D341Med (cell line): ENCODE measurements at places on chromosomes 16 and 17.
A peak's percentile ranks its signal among the peaks of the same experiment; 100 is the strongest.

DNA sequence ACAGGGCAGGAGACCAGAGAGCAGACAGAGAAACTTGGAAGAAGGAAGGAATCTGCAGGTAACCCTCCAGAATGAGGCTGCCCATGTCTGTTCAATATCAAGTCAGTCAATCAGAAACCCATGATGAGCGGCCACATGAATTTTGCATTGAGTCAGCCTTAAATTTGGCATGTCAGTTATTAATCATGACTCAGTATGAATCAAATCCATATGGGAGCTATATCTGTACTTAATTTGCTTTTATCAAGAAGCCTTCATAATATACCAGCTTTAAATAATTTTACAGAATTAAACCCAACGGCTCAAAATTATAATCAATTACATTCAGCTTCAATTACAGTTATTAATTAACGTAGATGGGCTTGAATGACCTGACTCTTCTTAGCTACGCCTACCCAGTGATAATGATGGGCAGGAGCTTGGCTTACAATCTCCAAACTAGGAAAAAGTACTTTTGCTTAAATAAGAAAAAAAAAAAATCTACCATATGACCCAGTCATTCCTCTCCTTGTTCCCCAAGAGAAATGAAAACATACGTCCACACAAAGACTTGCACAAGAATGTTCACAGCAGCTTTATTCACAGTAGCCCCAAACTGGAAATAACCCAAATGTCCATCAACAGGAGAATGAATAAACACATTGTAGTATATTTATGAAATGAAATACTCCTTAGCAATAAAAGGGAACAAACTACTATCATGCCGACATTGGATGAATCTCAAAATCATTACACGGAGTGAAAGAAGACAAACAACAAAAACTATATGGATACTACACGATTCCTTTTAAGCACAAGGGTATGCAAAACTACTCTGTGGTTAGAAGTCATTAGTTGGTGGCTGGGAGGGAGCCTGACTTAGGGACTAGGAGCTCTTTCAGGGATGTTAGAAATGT, 48.6 kb downstream of the SLC39A11 start:
- DNase-seq = no peak

GRCh38 chr16:75957870-75958269, 231.6 kb upstream of the CPHXL start:
- DNase-seq = no peak

DNA sequence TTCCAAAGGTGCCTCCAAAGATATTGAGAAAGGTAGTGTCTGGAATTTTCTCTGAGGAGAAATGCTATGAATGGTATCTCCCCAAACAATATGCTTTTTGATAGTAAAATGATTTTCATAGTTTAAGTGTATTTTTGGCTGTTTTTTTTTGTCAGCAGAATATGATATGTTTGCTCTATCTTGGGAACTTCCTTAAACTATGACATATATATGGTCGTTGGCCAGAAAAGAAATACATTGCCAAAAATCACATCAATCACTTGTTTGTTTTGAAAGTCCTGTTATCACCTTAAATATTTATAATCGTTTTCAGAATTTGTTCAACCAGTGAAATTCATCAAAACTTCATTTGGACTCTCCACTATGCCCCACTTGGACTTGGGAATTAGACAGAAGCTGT, 816.9 kb downstream of the CDH11 start:
- no peak for DNase-seq

DNA sequence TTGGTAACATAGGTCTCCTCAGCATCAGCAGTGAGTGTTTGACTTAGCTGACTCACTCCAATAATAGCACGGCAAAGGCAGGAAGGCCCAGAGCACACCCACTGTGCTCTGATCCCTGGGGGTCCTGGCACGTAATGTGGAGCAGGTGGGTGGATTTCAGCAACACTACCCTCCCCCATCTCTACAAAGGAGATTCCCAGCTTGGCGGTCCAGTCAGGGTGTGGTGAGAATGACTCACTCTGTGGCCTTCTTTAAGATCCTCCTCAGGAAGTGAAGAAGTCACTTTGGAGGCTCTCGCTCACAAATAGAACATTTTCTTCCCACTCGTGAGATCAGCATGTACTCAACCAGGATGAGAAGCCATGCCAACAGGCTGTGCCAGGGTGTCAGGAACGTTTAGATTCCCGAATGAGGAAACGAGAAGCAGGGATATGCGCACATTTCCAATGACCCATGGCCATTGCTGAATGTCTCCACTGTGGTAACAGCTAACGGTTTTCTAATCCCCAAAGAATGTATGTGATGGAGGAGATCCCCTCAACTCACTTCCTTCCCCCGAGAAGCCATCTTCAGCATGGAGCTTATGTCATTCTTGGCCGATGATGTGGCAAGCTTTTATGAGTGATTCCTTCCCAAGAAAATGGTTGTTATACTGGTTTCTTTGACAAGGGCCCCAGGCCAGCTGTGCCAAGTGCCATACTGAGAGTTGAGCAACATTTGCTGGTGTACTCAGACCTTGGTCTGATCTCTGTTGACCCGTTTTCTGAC, 365.2 kb downstream of the C16orf95 start:
- DNase-seq = no peak

GRCh38 chr17:44492706-44493272, 10.4 kb downstream of the GPATCH8 start:
- DNase-seq = no peak

DNA sequence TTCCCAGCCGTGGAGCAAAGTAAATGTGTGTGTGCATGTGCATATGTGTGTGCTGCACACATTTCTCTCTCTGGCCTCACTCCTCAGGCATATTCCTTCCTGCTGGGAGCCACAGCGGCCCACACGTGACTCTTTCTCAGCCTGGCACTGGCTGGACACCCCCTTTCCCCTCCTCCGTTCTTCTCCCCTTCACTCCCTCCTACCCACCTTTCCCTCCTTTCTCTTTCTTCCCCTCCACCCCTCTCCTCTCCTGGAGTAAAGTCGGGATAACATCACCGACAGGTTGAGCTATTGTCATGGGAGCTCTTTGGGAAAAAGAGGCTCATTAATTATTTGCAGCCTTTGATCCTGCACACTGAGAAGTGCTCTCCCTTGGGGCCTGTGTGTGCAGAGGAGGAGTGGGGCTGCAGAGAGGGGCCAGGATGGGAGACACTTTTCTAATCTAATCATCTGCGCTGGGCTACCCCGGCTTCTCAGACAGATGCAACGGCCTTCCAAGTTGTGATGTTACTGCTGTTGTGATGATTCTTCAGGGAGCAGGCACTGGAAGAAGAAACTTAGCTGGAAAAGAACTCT, 126.3 kb upstream of the HSBP1 start:
- DNase-seq = no peak

GRCh38 chr17:32015245-32016013, 8.2 kb downstream of the LRRC37B start:
- DNase-seq = no peak

DNA sequence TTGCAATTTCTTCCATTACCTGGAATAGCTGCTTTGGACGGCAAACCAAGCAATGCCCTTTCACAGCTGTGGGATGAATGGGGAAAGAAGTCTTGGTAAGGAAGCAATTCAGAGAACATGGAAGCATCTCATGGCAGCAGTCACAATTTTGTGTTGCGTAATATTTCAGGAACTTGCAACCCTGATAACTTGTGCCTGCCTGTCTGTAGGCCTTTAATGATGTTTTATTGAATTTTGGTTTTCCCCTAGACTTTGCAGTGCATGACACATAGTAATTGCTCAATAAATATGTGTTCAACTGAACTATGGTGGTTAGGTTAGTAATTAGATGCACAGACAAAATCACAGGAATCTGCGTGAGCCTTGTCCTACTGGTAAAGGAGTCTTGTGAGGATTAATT, 439.5 kb downstream of the WWOX start:
- DNase-seq = no peak

- DNase-seq = no peak
These were observed 93.2 kb downstream of the CACNG3 start for GRCh38 chr16:24349320-24349719.

- peak; percentile 73 for DNase-seq
These were observed 19.1 kb downstream of the C16orf95 start for GRCh38 chr16:87297918-87298631.

DNA sequence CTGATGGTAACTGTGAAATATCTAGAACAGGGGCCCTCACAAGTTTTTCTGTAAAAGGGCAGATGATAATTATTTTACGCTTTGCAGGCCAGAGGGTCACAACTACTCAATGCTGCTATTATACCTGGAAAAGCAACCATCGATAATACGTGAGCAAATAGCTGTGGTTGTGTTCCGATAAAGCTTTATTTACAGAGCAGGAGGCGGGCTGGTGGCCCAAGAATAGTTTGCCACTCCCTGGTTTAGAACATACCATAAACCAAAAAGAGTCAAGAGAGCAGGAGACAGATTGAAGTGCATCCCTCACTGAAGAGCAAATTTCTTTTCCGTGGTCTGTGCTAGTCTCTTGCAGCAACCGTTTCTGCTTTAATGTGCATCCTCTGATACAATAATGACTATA, 77.9 kb upstream of the DYNLRB2 start:
- no peak for DNase-seq

DNA sequence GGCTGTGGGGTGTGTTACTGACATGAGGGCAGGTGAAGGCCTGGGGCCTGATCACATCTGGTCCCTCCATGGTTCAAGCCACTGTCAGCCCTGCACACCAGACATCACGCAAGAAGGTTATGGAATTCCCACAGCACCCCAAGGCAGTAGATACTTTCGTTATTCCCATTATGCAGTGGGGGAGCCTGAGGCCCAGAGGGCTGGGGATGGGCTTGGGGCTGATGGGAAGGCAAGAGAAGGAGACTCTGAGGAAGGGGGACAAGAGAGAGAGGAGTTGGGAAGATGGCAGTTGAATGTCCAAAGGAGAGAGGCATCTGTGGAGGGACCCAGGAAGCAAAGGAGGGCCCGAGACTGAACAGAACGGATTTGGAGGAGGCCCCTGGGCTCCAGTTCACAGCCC, 34.7 kb downstream of the TRPV2 start:
- DNase-seq = no peak

DNA sequence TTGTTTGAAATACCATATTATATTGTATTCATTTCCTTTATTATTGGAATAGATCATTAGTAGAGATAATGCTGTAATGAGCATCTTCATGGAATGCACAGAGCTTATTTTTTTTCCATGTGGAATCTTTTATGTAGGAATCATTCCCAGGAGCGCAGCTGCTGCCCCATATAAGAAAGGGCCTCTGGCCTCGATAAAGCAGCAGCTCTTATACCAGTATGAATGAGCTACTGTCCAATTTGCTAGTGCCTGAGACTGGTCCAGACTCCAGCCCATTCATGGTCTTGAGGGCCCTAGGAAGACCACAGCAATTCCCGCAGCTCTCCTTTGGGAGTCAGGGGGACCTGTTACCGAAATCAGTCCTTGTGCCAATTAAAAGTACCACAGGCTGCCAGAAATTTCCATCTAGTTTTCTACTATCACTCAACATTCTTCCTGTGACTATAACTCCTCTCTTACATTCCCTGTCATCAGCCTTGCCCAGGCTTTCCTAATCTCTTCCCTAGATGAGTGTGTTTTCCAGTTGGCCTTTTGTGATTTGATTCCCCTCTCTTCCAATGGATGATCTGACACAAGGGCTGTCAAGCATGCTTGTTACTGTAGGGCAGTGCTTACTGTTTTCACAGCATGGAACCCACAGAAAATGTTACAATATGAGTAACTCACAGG, 1.9 kb downstream of the ZNF843 start:
- DNase-seq = no peak

DNA sequence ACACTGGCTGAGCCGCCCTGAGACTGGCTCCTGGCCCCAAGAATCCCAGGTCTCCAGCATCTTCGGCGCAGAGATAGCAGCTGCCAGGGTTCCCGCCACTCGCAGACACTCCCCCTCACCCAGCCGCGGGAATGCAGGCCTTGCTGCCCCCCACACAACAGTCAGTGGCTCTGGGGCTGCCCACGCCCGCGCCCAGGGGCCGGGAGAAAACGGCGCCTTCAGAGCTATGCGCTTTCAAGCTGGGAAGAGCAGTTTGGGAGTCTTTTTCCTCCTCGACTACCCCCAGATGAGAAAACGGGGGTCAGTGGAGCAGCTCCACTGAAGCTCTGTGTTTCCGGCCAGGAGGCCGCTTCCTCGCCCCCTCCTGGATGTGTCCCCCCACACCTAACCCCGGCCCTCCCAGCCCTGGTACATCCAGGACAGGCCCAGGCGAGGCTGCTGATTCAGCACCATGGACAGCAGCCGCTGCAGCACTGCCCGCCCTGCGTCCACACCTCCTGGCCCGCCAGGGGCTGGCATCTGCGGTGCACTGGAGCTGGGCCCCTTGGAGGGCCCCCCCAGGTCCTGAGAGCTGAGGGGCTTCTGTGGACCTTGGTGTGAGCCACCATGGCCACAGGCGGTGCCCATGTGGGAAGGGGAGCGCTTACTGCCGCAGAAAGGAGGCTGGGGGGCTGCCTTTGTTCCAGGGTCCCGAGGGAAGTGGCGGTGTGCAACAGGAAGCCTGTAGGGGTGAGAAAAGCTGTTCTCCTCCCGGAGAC, 35.7 kb downstream of the CACNA1H start:
- no peak for DNase-seq

DNA sequence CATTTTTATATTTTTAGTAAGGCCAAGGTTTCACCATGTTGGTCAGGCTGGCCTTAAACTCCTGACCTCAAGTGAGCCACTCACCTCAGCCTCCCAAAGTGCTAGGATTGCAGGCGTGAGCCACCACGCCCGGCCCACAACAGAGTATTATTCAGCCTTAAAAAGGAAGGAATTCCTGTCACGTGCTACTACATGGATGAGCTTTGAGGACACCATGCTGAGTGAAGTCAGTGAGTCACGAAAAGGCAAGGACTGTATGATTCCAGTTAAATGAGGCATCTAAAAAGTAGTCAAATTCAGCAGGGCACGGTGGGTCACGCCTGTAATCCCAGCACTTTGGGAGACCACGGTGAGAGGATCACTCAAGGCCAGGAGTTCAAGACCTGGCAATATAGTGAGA, 9.7 kb downstream of the CSF3 start:
- no peak for DNase-seq

- DNase-seq = no peak
These were observed 3.0 kb upstream of the KRT15 start for GRCh38 chr17:41521574-41522261.

DNA sequence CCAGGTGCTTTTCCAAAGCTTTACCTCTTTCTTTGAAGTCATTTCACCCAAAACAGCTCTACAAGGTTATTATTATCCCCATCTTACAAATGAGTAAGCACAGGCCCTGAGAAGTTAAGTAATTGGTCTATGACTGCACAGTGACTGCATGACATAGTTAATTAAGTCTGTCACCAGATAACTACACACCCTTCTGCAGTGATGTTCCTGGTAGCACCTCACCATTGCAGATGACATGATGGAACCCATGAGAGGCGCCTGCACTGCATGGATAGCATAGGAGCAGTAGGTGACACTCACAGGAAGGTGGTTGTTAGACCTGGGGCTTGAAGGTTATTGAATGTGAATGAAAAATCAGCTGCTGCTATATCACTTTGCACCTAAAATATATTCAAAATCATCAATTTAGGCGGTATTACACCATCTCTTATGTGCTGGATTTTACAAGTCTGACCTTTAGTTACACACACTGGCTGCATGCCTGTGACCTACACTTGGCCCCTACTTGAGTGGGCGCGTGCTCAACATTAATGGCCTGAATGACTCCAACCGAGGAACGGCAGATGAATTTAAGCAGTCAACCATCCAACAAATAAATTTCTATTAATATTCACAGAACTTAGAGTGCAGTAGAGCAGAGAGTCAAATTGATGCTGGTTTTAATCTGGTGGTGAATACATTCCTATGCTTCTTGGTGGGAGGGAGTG, 239.6 kb downstream of the CDH11 start:
- no peak for DNase-seq
